ENCODE measurements at places on chromosomes 7 and 10.

DNA sequence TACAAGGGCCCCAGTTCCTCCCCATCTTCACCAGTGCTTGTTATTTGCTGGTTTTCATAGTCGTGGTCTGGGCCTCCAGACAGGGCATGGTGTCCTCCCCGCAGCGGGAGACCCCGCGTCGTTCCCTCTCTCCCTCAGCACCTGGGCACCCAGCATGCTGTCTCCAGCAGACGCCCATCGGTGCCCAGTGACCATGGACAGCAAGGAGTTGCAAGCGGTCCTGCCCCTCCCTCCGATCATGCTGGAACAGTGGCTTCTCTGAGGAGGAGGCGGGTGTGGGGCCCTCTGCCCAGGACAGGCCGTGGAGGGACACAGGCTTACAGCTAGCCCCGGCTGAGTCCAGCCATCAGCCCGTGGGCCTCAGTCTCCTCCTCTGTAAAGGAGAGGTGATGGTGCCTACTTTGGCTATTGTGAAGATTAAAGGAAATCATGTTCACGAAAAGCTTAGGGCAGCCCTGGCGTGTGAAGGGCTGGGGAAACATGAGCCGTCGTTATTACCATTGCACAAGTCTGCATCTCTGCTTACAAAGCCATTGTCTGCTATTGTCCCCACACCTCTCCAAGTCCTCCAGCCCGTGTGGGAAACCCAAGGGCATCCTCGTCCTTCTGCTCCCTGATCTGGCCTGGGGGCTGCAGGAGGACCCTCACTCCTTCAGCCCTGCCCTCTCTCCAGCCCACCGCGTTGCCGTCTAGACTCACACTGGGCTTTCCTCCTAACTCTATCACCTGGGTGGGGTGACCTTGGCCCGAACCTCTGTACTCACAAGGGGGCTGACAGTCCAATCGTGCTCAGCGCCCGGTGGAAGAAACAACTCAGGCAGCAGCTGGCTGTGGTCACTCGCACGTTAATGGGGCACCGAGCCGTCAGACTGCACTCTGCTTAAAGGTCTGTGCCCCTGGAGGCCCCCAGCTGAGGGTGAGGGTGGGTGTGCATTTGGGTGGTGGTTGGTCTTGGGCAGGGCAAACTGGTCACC is 29.9 kb downstream of the EN2 start:
- peaks cover 6% of the 10 kb centered on the region for H3K36me3 ChIP-seq
- no peak overlapping the region for H3K4me3 ChIP-seq
- peaks cover 4% of the 10 kb centered on the region for H3K27me3 ChIP-seq
- H3K4me1 ChIP-seq = peaks cover 22% of the 10 kb centered on the region

DNA sequence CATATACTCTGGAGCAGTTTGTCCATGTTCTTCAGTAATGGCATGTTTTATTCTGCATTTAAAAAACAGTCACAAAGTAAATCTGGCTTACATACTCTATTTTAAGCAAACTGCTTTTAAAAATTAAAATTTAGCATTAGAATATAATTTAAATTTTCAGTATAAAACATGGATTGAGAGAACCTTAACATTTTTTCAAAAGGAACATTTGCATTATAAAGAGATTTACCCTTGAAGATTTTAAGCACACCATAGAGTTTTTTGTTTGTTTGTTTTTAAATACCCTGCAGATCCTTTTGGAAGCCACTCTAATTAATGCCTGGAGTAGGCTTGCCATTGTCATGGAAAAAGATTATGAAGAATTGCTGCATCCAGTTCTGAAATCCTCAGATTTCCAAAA is 70.4 kb downstream of the ZNRF2 start:
- no peak for DNase-seq
- H3K36me3 ChIP-seq = peaks cover 12% of the 10 kb centered on the region
- H3K27ac ChIP-seq = no peak overlapping the region
- no peak overlapping the region for H3K4me3 ChIP-seq
- H3K4me1 ChIP-seq = peaks cover 11% of the 10 kb centered on the region

- no peak overlapping the region for H3K27ac ChIP-seq
- peaks cover 9% of the 10 kb centered on the region for H3K4me1 ChIP-seq
- H3K36me3 ChIP-seq = no peaks in the 10 kb centered on the region
Observed at GRCh38 chr7:117094457-117094856, 141.2 kb downstream of the ST7 start.

- no peaks in the 10 kb centered on the region for H3K36me3 ChIP-seq
- peak; percentile 39 for DNase-seq
- peaks cover 3% of the 10 kb centered on the region for H3K4me1 ChIP-seq
Observed at GRCh38 chr7:25259487-25260243, 31.4 kb upstream of the NPVF start.

GRCh38 chr7:75740846-75741497 is 2.2 kb upstream of the HIP1 start:
- H3K36me3 ChIP-seq = no peaks in the 10 kb centered on the region
- H3K27ac ChIP-seq = peak overlapping the region; percentile 12
- no peaks in the 10 kb centered on the region for H3K27me3 ChIP-seq
- DNase-seq = peak; percentile 30

GRCh38 chr10:113517165-113517900 is 35.5 kb upstream of the HABP2 start:
- peaks cover 13% of the 10 kb centered on the region for H3K27me3 ChIP-seq
- H3K4me3 ChIP-seq = no peak overlapping the region
- H3K4me1 ChIP-seq = no peaks in the 10 kb centered on the region
- H3K36me3 ChIP-seq = no peaks in the 10 kb centered on the region
- DNase-seq = no peak

GRCh38 chr7:132773527-132773956 is 197.3 kb upstream of the PLXNA4 start:
- H3K4me1 ChIP-seq = peaks cover 8% of the 10 kb centered on the region
- H3K36me3 ChIP-seq = peaks cover 2% of the 10 kb centered on the region
- DNase-seq = no peak
- H3K27me3 ChIP-seq = peaks cover 15% of the 10 kb centered on the region

DNA sequence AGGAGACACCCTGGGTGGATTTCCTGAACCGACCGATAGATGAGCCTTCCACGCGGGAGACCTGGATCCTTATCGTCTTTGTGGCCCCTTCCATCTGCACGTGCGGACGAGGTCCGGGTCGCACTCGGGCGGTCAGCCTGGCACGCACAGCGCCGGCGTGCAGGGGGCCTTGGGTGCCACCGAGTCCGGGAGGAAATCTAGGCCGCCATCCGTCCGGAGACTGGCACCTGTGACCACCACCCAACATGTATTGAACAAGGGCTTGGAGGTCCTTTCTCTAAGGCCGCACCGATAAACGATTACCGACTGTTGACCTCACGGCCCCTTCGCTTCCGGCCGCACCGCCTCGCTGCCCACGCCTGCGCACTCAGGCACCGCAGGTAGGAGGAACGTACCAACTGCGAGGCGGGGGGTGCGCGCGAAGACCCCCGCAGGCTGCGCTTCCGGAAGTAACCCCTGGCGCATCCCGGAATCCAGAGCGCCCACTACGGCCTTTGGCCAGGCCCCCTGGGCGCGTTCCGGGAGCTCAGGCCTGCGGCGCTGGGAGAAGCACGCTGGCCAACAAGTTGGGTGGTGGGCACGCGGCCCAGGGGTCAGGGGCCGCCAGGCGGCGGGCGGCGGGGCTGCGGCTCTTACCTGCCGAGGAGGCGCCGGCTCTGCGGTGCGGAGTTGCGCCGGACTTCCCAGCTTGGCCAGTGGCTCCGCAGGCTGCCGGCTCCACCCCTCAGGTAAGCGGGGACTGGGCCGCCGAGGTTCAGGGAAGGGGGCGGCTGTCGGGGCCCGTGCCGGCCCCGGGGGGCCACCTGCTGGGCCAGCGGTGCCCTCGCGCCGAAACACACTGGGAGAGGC is at the start of the genes ACTR3C and LRRC61:
Gene ACTR3C (minus strand): TSS at position 713 of the 849 bp plus-strand sequence. CDS start 28,249 bp downstream, outside the sequence.
Gene LRRC61 (plus strand): TSS at position 523 of the 849 bp plus-strand sequence. CDS start 13,507 bp downstream, outside the sequence.
- H3K4me1 ChIP-seq = peaks cover 29% of the 10 kb centered on the region
- peak; percentile 46 for DNase-seq
- H3K36me3 ChIP-seq = peaks cover 14% of the 10 kb centered on the region
- peak within 1 kb of the TSS; percentile 90 for H3K4me3 ChIP-seq
- peak within 1 kb of the TSS; percentile 89 for H3K27ac ChIP-seq

GRCh38 chr7:24135003-24135817 is 148.8 kb upstream of the NPY start:
- no peak for DNase-seq
- H3K27me3 ChIP-seq = peaks cover 3% of the 10 kb centered on the region
- peaks cover 10% of the 10 kb centered on the region for H3K4me1 ChIP-seq

- no peak overlapping the region for H3K4me3 ChIP-seq
- no peaks in the 10 kb centered on the region for H3K27me3 ChIP-seq
Observed at GRCh38 chr7:116948934-116949333, 4.4 kb upstream of the ST7 start.

DNA sequence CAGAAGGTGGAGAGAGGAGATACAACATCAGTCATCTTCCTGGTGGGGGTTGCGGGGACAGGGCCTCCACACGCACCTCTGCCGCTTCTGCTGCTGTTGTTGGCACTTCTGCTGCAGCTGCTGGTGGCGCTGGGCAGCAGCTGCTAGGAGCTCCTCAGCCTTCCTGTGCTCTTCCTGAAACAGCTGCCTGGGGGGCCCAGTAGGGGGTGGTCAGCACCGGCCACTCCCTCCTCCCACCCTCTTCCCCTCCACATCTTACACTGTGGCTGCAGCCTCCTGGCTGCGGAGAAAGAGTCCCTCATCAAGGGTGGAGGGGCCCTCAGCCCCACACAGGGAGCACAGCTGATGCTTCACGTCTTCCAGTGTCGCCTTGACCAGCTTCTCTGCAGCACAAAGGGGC is 9.9 kb downstream of the SYCE1 start:
- no peaks in the 10 kb centered on the region for H3K4me1 ChIP-seq
- H3K27ac ChIP-seq = no peak overlapping the region
- H3K27me3 ChIP-seq = peaks cover 23% of the 10 kb centered on the region
- H3K4me3 ChIP-seq = no peak overlapping the region
